ENCODE measurements at places on chromosomes 11 and 22.

- DNase-seq: no peak
Observed at GRCh38 chr11:124041254-124041653, at the start of gene OR10G7. Gene OR10G7, minus strand, starts transcription at chr11:124041325. Its CDS starts 2,324 bp downstream, at chr11:124039001.

DNA sequence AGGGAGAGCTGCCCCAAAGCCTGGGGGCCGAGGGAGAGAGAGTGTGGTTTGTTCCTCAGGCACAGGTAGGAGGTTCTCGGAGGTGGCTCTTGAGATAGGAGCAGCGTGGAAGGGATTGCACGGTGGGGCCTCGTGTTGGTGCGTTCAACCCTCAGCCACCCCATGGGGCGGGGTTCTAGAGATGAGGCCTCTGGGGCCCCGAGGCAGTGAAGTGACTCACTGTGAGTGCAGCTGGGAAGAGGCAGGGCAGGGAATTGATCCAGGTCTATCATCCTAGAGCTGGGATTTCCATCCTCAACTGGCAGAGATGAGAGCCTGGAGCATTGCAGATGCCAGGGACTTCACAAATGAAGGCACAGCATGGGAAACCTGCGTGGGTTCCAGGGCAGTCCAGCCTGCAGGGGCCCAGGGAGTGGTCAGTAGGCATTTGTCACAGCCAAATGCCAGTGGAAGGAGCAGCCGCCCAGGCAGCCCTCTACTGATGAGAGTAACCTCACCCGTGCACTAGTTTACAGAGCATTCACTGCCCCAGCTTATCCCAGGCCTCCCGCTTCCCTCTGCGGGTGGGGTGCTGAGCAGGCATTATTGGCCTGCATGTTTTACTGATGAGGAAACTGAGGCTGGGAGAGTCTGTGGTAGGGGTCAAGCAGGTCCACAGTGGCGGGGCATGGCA, 5.1 kb upstream of the SMARCB1 start:
- no peak for DNase-seq

DNA sequence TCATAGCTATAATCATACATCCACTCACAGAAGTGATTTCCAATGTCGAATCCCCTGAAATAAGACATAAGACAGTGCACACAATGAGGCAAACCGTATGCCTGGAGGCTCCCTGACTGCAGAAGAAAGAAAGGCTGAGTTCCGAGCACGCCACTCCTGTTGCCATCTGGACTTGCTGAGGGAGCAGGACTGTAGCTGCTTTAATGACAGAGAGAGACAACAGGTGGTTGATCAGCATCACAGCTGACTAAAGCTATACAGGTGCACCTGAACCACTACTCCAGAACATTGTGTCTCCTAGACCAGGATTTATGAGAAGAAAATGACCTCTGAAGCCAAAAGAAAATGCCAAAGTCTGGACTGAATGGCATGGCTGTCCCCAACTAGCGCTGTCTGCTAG, 27.0 kb downstream of the TCIRG1 start:
- DNase-seq: no peak

- no peak for DNase-seq
Observed at GRCh38 chr11:86790867-86791849, 9.2 kb upstream of the PRSS23 start.

- DNase-seq: no peak
Observed at GRCh38 chr11:8247312-8247711, 16.4 kb downstream of the LMO1 start.

DNA sequence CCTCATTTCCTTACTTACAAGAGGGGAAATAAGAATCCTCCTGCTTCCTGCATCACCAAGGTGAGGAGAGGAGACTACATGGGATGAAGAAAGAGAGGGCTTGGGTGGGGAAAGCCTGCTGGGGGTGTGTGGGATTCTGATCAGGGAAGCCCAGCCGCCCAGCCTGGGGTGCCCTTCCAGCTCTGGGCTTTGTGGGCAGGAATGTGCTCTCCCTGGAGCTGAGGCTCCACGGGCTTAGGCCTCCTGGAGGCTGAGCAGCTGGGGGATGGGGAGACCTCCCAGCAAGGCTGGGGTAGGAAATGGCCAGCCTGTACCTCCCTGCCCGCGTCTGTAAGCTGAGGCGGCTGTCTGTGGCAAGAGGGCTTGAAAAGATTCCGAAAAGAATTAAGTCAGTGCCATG, 206.1 kb downstream of the GRIK4 start:
- DNase-seq: no peak

GRCh38 chr11:67572747-67573419, 10.7 kb upstream of the GSTP1 start:
- no peak for DNase-seq

GRCh38 chr11:119359365-119360214, 13.1 kb upstream of the MFRP start:
- no peak for DNase-seq

DNA sequence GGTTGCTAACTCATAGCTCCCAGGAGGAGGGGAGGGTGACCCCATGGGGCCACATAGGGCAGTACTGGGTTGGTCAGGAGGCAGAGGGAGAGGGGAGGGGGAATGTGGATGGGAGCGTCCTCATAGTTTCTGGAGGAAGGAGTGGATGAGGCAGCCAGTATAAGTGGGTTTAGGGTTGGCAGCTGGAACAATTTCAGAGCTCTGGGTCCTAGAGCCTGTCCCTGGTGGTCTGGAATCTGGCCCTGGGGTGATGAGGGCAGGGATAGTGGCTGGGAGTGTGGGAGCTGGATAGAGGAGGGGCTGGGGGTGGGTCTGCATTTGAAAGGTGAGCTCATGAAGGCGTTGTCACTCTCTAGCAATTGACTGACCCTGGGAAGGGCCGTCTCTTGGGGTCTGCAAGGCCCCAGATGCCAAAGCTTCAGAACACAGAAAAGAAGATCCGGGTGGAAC, 5.3 kb upstream of the MRGPRG start:
- DNase-seq: no peak

DNA sequence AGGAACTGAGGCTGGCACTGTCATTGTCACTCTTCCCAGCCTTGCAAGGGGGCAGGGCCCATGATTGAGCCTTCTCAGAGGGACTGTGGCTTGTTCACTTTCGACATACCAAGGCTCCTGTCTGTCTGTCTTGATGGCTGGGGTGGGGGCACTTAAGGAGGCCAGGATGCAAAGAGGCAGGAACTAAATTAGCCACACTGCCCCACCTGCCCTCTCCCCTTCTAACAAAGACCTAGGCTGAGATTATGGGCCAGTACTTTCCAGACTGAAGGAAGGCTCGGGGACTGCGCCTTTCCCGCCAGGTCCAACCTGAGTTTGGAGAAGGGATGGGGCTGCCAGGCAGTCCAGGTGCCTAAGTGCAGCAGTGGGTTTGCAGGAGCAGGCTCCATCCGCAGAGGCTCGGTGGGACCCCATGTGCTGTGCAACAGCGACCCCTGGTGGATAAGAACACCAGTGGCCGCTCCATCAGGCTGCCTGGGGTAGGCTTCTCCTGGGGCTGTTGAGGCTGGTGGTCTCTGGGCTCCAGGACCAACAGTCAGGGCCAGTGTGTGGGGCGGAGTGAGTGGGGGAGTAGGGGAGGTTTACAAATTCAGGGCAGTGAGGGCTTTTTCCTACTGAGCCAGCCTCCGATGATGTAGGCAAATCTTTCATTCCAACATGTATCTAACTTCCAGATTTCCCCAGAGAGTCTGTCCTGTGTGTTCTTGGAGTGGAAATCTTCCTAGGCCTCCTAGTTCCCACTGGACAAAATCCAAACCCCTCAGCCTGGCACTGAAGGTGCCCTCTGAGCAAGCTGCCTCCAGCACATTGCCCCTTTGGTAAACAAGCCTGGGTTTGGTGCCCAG, 93.9 kb downstream of the INSC start:
- peak; percentile 42 for DNase-seq

DNA sequence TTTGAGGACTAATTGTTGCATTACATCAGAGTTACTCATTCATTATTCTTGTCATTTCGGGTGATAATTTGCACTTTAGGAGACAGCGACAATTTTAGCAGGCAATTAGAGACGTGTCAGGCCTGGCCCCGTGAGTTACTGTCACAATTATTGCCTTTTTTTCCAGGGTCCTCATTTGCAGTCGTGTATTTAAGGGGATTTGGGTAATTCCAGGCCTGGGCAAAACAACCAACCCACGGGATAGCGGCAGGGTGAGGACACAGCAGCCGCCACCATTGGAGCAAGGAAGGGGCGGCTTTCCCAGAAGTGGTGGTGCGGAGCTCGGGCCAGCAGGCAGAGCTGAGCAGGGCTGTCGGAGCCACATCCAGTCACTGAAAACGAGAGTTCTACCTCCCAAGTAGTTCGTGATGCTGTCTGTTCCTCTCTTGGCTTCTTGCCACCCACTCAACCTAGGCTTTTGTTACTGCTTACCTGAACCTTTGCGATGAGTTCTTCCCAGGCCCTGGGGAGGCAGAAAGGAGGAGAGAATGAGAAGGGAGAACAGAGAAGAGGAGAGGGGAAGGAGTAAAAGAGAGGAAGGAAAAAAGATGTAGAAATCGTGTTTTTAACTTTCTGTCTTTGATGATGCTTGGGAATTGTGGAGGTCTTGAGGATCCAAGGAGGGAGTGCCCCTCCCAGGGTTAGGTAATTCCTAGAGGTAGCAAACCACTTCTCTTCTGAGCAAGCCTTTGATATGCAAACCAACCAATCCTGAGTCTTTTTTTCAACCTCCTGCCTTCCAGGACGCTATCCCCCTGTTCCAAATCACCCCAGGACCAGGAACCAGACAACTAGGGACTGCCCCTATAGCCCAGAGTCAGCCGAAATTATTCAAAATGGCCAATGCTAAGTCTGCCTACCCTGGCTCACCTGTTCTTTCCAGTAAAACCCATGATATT, 236.1 kb downstream of the MIAT start:
- no peak for DNase-seq

DNA sequence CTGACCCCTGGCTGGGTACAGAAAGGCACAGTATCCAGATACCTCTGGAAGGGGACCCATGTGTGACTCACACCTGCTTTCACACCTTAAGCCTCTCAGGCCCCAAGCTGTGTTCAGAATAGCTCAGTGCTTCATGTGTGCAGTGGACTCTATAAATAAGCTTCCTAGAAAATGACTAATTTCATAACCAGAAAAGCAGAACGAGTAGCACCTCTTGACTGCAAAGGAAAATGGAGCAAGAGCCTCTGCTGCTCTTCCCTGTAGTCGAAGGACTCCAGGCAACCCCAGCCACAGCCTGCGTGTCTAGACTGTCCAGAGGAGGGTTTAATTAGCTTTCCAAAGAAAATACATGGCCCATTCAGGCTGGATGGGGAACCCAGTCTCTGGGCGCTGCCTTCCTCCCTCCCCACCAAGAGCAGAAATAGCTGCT, 23.1 kb downstream of the PTPN5 start:
- no peak for DNase-seq

- DNase-seq: no peak
Observed at GRCh38 chr11:12284316-12285050, 92.9 kb upstream of the PARVA start.

- DNase-seq: no peak
Observed at GRCh38 chr11:116955949-116956348, 118.5 kb upstream of the APOA1 start.

DNA sequence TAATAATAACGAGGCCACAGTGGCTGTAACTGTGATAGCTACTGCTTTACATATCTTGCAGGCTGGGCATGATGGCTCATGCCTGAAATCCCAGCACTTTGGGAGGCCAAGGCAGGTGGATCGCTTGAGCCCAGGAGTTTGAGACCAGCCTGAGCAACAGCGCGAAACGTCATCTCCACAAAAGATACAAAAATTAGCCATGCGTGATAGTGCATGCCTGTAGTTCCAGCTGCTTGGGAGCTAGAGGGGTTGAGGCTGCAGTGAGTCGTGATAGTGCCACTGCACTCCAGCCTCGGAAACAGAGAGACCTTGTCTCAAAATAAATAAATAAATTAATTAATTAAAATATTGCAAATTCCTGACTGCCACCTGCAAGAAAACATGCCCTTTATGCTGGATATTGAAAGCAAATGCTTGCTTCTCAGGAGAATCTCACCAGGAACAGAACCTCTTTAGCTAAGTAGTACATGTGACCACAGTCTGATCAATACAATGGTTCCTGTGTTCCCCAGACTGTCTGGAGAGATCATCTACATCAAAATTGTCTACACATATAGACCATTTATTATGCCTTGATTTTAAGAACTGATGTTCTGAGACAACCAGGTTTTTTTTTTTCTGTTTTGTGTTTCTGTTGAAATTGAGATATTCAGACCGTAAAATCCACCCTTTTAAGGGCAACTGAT, 6.3 kb downstream of the ZBTB3 start:
- no peak for DNase-seq
